Gastroesophageal sphincter (tissue), 4 donors: ENCODE measurements at places on chromosomes 2 and 18. TPM values are rescaled to one million over a fixed set of nuclear protein-coding genes. Genes with fewer than 3 reads are reported as not detected.

SRD5A2 gene
- not detected for total RNA-seq

GKN2 gene
- total RNA-seq: not detected

EFEMP1 gene
- total RNA-seq: 141 TPM

RBM44 gene
- total RNA-seq: 1.3 TPM

HSPD1 gene
- 145 TPM for total RNA-seq

SCRN3 gene
- total RNA-seq: 29.0 TPM

CD28 gene
- 2.0 TPM for total RNA-seq
